G401 (cell line): ENCODE measurements at places on chromosomes 16 and 17. TPM values are rescaled to one million over a fixed set of nuclear protein-coding genes. Genes with fewer than 3 reads are reported as not detected.

Gene SYNGR3
- 30.5 and 36.7 TPM in 2 replicates for total RNA-seq

Gene MMP2
- not detected in 2 replicates for total RNA-seq

GRCh38 chr16:9844361-9844760 lies 337.9 kb downstream of the GRIN2A start:
- DNase-seq: no peak

DNA sequence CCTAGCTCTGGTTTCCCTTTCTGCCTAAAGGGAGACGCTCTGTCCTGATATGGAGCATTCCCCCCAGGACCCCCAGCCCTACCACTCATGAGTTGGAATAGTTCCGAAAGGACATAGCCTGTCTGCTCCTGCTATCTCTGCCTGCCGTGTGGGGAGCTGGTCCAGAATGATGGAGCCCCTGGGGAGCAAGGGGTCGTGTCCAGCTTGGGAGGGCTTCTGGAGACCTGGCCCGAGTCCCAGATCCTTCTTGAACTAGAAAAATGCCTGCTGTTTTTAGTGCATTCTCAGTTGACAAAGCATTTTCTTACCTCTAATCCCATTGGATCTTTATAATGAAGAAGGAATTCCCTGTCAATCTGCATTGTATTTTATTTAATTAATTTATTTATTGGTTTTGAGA lies 9.1 kb upstream of the GRN start:
- no peak for DNase-seq

DNA sequence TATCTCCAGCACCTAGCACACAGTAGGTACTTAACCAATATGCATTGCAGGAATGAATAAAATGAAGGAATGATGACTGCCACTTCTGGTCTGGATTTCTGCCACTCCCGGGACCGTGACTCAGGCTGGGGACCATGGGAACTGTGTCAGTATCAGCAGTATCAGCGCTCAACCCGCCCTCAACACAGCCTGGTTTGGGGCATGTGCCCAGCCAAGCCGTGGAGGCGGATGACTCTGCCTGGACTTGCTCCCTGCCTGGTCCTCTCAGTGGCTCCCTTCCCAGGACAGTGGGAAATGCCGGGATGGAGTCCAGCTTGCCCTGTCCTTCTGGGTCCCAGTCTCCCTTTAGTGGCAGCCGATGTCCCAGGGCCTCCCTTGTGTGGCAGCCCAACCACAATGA lies 55.1 kb downstream of the SRCIN1 start:
- peak; percentile 75 for DNase-seq

GRCh38 chr17:83149761-83150251 lies 70.4 kb downstream of the METRNL start:
- no peak for DNase-seq

- no peak for DNase-seq
Observed at GRCh38 chr17:75411328-75412067, 6.0 kb upstream of the GRB2 start.

DNA sequence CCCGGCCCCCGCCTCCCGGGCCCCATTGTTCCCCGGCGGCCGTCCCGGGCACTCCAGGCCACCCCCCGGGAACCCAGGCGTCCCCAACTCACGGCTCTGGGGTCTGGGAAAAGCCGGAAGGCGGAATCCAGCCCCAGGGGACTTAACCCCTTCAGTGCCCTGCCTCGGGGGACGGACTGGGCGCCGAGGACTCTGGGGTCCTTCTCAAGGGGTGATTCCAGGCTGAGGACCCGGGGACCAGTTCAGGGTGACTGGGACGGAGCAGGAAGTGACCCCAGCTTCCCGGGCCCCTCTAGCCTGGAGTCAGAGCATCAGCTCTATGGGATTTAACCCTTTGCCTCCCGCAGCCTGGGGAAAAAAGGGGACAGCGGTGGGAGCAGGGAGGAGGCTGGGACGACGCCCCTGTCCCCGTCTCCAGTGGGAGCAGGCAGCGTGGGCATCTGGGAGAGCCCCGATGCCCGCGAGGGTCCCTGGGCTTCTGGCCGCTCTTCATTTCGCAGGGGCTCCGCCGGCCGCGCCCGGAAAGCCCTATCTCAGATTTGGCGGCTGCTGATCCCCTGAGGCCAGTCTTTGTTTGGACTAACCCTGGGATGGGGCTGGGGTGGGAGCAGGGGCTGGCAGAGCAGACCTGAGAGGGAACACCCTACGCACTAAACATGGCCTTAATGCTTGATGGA lies at the start of gene ZNF629:
ZNF629 (minus strand) TSS at position 270 of the 677 bp plus-strand sequence. CDS start 2,723 bp downstream, outside the sequence.
- peak; percentile 86 for DNase-seq

Gene ABCC11
- total RNA-seq: 0.03 and 0.12 TPM in 2 replicates

GRCh38 chr17:27283060-27283459 lies 10.9 kb upstream of the WSB1 start:
- DNase-seq: no peak

GRCh38 chr17:80297996-80298560 lies 37.4 kb downstream of the RNF213 start:
- no peak for DNase-seq

GRCh38 chr16:53024045-53024444 lies 28.7 kb downstream of the CHD9NB start:
- DNase-seq: no peak

DNA sequence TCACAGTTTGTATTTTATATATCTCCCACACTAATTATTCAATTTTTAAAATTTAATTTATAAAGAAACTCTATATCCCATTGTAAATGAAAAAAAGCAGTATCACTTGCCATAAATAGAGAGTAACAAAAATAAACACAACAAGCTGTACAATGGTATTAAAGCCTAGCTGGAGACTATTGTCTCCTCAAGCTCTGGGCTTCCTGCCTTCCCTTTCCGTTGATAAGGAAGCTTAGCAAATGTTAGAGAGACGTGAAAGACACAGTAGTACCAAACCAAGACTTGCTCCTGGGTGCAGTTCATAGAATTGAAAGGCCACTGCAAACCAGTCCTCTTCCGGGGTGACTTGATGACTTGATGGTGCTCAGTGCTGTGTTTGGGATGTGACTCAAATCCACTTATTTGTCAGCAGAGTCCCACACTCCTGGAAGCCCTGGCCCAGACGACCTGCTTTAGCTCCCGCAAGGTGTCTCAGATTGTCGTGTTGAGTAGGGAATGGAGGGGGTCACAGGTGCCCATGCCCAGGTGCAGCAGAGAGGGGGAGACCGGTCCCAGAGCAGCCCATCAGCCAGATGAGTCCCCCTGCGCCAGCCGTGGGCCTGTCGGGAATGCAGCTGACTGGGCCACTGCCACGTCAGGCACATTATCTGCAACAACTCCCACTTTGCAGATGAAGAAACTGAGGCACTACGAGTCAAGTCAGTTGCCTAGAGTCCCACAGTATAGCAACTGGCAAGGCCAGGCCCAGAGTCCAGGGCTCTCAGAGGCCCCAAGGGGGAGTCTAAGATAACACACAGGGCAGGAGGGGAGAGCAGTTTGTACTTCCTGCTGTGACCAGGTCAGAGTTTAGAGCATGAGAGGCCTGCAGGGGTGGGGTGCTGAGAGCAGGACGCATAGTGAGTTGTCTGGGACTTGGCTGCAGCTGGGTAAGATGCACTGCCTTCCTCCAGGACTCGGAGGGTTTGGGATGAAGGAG lies 40.5 kb downstream of the PSME3IP1 start:
- no peak for DNase-seq
